Natural killer cell (primary cell): ENCODE measurements at places on chromosomes 7 and 10.
A peak's percentile ranks its signal among the peaks of the same experiment; 100 is the strongest.

- no peaks in the 10 kb centered on the region for H3K4me1 ChIP-seq
- no peak for DNase-seq
- no peaks in the 10 kb centered on the region for H3K36me3 ChIP-seq
- no peaks in the 10 kb centered on the region for H3K27me3 ChIP-seq
- H3K27ac ChIP-seq = no peak overlapping the region
These were observed 9.8 kb downstream of the AGR2 start for GRCh38 chr7:16794986-16795385.

- H3K36me3 ChIP-seq = no peaks in the 10 kb centered on the region
- DNase-seq = no peak
- H3K27ac ChIP-seq = no peak overlapping the region
- H3K4me1 ChIP-seq = no peaks in the 10 kb centered on the region
These were observed 17.7 kb downstream of the SOSTDC1 start for GRCh38 chr7:16447876-16448275.

DNA sequence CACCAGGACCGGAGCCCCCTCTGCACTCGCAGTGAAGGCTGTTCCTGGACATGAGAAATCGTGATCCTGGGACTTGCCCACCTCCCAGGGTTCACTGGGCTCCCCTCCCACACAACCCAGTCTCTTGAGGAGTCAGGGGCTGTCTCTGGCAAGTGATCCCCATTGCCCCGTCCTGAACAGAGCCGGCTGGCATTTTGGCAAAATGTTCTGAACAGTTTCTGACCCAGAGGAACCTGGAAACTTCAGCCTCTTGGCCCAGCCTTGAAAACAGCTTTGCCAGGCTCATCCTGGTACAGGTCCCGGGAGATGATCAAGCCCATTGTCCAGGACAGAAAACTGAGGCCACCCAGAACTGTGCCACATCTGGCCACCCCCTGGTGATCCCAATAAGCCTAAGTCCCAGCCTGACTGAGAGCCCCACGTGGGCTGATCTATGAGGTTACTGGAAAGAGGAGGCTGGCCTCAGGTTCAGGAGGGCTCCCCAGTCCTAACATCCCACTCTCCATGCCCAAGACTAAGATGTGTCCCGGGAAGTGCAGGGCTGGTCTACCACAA, 115.7 kb downstream of the OAT start:
- no peaks in the 10 kb centered on the region for H3K27me3 ChIP-seq
- no peak overlapping the region for H3K4me3 ChIP-seq
- peaks cover 4% of the 10 kb centered on the region for H3K4me1 ChIP-seq
- H3K36me3 ChIP-seq = no peaks in the 10 kb centered on the region
- H3K27ac ChIP-seq = no peak overlapping the region

DNA sequence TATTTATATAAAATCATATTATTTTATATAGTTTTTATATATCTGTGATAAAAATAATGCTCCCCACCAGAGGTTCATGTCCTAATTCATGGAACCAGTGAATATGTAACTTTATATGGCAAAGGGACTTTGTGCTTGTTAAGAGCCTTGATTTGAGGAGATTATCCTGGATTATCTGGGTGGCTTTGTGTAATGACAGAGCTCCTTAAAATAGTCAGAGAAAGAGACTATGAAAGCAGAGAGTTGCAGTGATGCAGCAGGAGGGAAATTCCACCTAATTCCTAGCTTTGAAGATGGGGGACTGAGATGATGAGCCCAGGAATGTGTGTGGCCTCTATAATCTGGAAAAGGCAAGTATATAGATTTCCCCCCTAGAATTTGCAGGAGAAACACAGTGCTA, 1034.2 kb upstream of the C7orf33 start:
- no peaks in the 10 kb centered on the region for H3K36me3 ChIP-seq
- no peak for DNase-seq
- H3K27ac ChIP-seq = no peak overlapping the region

DNA sequence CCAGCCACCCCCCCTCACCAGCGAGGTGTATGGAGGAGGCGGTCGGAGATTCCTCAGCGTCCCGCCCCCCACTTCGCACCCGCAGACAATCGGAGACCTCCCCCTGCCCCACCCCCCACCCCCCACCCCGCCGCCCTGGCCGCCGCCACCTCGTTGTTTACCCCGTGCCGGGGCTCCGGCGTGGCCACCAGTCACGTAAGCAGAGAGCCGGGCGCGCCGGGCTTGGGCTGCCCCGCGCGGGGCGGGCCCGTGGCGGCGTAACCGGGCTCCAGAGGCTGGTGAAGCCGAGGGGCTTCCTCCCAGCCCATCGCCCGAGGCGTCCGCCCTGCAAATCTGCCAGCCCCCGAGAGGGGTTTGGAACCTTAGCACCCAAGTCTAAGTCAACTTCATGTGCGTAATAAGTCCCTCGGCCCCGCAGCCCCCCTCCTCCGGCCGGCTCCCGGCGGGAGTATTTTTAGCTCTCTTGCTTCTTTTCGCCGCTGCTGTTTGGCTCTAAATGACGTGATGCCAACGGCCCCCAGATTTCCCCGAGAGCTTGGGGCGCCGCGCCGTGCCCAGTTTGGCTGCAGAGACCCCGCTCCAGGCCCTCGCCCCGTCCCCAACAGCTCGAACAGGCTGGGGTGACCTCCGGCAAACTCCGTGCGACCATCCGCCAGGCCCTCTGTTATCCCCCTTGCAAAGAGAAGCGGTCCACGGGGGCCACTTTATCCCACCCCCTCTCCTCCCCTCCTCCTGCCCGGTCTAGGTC, 2.7 kb downstream of the MXI1 start:
- DNase-seq = no peak
- H3K36me3 ChIP-seq = no peaks in the 10 kb centered on the region
- H3K4me1 ChIP-seq = peaks cover 44% of the 10 kb centered on the region
- H3K4me3 ChIP-seq = peak overlapping the region; percentile 57

DNA sequence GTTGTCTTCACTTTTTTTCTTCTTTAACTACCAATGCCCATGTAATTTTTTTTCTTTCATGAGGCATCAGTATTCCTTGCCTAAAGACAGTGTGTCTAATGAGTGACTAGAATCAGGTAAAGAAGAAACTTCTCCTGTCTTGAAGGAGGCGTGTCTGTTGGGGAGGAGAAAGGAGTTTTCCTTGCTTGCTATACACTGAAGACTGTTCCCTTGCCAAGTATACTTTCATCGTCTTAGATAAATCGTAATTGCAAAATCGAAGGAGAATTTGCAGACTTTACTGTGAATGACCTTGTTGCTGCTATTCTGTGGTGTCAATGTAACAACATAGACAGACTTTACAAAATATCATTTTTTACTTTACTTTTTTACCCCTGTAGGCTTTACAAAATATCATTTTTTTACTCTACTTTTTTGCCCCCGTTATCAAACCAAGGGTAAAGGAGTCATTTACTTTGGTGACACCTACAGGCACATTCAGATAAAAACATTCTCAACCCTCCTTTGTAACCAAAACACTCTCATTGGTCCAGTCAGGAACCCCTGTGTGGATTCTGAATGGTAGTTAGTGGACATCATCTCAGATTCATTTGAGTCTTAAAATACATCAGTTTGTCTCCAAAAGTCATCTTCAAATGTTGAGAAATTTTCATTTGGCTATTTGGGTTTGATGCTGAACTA, 232.4 kb downstream of the AHR start:
- H3K36me3 ChIP-seq = no peaks in the 10 kb centered on the region
- H3K27me3 ChIP-seq = no peaks in the 10 kb centered on the region
- H3K4me1 ChIP-seq = no peaks in the 10 kb centered on the region

GRCh38 chr7:134440067-134440466, 18.8 kb downstream of the AKR1B1 start:
- H3K4me1 ChIP-seq = no peaks in the 10 kb centered on the region
- no peak overlapping the region for H3K4me3 ChIP-seq
- DNase-seq = no peak
- H3K27me3 ChIP-seq = no peaks in the 10 kb centered on the region
- H3K36me3 ChIP-seq = peaks cover 42% of the 10 kb centered on the region

- no peaks in the 10 kb centered on the region for H3K36me3 ChIP-seq
- H3K27me3 ChIP-seq = no peaks in the 10 kb centered on the region
- DNase-seq = no peak
- no peak overlapping the region for H3K27ac ChIP-seq
- H3K4me1 ChIP-seq = no peaks in the 10 kb centered on the region
- H3K4me3 ChIP-seq = no peak overlapping the region
These were observed 661.2 kb downstream of the AUTS2 start for GRCh38 chr7:70259502-70259901.

DNA sequence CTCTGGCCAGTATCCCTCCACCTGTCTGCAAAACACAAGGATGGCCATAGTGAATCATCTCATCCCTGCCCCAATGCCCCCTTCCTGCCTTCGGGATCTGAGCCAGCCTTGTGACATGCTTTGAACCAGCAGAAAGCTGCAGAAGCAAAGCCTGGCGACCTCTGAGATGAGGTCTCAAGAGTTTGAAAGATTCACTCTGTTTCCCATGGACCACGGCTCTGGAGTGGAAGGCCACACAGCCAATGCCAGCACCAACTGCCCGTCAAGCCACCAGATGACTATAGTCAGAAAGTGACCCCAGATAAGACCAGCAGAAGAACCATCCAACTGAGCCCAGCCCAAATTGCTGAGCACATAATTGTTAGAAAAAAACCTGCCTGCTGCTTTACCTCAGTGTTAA, 193.9 kb upstream of the PPP2R2D start:
- no peak overlapping the region for H3K27ac ChIP-seq
- H3K27me3 ChIP-seq = no peaks in the 10 kb centered on the region
- H3K4me1 ChIP-seq = no peaks in the 10 kb centered on the region
- H3K36me3 ChIP-seq = no peaks in the 10 kb centered on the region

GRCh38 chr7:16940776-16941175, 59.0 kb upstream of the AGR3 start:
- H3K36me3 ChIP-seq = no peaks in the 10 kb centered on the region
- H3K27ac ChIP-seq = no peak overlapping the region
- no peak for DNase-seq
- no peak overlapping the region for H3K4me3 ChIP-seq

GRCh38 chr10:97332591-97333350, 1.8 kb downstream of the FRAT2 start:
- peak overlapping the region; percentile 65 for H3K4me3 ChIP-seq
- no peak for DNase-seq
- H3K4me1 ChIP-seq = peaks cover 32% of the 10 kb centered on the region
- no peaks in the 10 kb centered on the region for H3K36me3 ChIP-seq
- peaks cover 2% of the 10 kb centered on the region for H3K27me3 ChIP-seq

DNA sequence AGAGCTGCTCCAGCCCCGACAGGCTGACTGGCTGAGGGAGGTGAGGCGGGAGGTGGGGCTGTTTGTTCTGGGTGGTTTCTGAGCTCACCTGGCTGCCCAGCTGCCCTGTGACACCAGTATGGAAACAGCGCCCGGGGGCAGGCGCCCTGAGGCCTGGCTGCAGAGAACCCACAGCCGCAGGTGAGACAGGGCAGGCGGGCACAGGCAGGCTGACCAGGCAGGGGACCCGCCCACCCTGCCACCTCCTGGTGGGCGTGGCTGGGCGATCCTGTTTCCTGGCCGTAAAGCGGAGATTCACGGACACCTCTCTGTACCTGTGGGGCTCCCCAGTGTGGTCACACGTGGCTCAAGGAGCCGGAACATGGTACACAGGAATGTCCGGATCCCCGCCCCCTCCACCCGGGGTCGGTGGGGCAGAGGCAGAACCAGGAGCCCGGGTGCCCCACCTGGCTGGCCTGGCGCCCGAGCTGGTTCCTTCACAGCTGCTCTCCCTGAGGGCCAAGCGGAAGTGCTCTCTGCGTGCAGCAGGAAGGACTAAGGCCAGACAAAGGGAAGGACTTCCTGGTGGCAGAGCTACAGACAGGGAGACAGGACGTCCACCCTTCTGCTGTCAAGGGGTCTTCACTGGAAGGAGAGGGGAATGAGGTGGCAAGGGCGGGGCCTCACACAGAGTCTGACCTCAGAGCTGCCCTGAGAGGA, 3.9 kb downstream of the MICALL2 start:
- DNase-seq = no peak
- peaks cover 22% of the 10 kb centered on the region for H3K4me1 ChIP-seq
- no peak overlapping the region for H3K27ac ChIP-seq
- H3K4me3 ChIP-seq = no peak overlapping the region

DNA sequence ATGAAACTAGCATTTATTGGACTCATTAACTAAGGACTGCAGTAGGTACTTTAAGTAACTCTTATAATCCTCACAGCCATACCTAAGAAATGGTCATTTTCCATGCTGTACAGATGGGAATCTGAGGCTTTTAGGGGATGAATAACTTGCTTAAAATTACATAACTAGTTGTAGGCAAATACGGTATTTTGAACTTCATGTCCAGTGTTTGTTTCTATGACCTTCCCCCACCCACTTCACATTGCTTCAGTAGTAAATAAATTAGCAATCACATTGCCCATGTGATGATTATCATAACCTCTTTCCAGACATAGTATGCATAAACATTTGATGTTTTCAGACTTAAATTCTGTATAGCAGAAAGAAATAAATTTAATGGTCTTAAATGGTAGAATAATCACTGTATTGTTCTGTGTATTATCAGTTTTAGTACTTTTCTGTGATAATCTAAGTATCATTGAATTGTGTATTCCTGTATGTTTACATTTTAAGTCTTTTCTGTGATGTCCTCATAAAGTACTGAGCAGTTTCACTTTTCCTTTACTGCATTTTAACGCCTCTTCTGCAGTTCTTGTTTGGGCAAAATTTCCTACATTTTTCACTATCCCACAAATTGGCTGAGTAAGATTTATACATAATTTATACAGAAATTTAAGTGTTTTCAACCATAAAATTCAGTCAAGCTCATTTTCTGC, 48.3 kb downstream of the ANKIB1 start:
- H3K4me3 ChIP-seq = peak overlapping the region; percentile 3
- peaks cover 11% of the 10 kb centered on the region for H3K36me3 ChIP-seq
- DNase-seq = no peak
- H3K4me1 ChIP-seq = no peaks in the 10 kb centered on the region

DNA sequence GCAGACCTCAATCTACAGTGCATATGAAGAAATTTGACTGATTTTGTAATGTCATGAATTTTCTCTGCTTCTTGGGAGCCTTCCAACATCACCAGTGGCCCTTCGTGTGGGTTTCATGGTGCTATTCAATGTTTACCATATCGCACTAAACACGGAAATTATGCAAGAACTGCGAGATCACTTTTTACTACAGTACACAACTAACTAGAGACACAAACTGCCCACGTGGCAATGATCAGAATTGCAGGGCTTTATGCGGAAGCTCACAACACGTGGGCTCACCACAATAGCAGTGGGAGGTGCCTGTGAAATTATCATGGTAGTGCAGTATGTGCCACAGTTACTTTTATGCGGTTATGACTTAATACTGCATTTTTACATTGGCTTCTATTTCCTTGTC, 449.7 kb upstream of the KLF6 start:
- H3K27me3 ChIP-seq = no peaks in the 10 kb centered on the region
- peaks cover 14% of the 10 kb centered on the region for H3K4me1 ChIP-seq
- H3K27ac ChIP-seq = peak overlapping the region; percentile 54
- DNase-seq = peak; percentile 71

DNA sequence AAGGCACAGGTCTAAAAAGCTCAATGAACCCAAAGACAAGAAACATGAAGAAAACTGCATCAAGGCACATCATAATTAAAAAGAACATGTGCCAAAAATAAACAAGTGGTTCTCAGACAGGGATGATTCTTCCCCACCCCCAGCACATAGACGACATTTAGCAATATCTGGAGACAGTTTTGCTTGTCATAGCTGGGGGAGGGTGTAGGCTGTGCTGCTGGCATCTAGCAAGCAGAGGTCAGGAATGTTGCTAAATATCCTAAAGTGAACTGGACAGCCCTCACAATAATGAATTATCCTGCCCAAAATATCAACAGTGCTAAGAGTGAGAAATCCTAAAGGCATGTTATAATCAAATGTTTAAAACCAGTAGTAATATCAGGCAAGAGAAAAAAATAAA, 122.6 kb downstream of the MICU1 start:
- DNase-seq = no peak
- no peaks in the 10 kb centered on the region for H3K36me3 ChIP-seq
